Activated CD4-positive, alpha-beta memory T cell treated with anti-CD3 and anti-CD28 coated beads, Interleukin-2, amount 10 ng/mL, durations not matched to agents 7 days and 5 days (primary cell): ENCODE measurements at places on chromosomes 2 and 18. TPM values are rescaled to one million over a fixed set of nuclear protein-coding genes. Genes with fewer than 3 reads are reported as not detected.

The MALT1 gene
- 41.0 TPM for total RNA-seq

The NFU1 gene
- 30.7 TPM for total RNA-seq

- no peak for DNase-seq
- no peaks in the 10 kb centered on the region for H3K27me3 ChIP-seq
- no peaks in the 10 kb centered on the region for H3K4me1 ChIP-seq
- H3K36me3 ChIP-seq = no peaks in the 10 kb centered on the region
- H3K4me3 ChIP-seq = no peak overlapping the region
- no peak overlapping the region for H3K27ac ChIP-seq
These were observed 1915.0 kb upstream of the CELF4 start for GRCh38 chr18:39480494-39481195.

- no peak for DNase-seq
- peaks cover 2% of the 10 kb centered on the region for H3K27me3 ChIP-seq
- no peaks in the 10 kb centered on the region for H3K36me3 ChIP-seq
- no peak overlapping the region for H3K27ac ChIP-seq
These were observed 138.1 kb downstream of the B3GNT2 start for GRCh38 chr2:62334009-62334408.
